ENCODE measurements at places on chromosomes 2 and 18. TPM values are rescaled to one million over a fixed set of nuclear protein-coding genes. Genes with fewer than 3 reads are reported as not detected.

DNA sequence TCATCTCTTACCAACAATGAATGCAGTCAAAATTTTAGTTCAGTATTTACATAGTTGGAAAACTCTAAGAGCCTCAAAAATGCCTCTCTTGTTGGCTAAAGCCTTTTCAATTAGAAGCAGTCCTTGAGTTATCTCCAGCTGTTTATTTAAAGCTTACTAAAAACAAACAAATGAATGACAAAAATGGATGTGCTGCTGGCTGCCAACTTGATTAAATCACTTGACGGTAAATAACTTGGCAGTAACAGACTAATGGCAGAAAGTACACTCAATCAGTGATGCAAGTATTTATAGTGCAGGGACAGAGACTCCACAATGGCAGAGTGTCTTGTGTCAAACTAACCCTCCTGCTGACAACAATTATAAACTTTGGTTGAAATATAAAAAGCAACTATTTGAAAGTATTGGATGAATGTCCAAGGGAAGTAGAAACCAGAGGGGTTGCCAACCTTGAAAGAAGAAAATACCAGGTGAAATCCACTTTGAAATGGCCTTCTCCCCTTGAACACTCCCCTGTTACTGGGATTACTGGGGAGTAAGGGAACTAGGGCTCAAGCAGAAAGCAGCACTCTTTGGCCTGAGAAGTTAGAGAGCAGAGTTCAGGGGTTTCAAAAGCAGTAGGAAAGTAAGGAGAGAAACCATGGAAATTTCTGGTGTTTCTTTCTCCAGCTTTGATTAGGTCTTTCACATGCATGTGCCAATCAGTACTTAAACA, 245.2 kb upstream of the SPHKAP start:
- no peak for DNase-seq

ANKRD29 gene
- 2.4 TPM for total RNA-seq

MBP gene
- 7.7 TPM for total RNA-seq

RESP18 gene
- 0.82 TPM for total RNA-seq

GRCh38 chr18:25826823-25827222, 263.6 kb downstream of the SS18 start:
- DNase-seq: no peak

- no peak for DNase-seq
Measured at GRCh38 chr18:35089382-35089781, 48.2 kb downstream of the MAPRE2 start.

DNA sequence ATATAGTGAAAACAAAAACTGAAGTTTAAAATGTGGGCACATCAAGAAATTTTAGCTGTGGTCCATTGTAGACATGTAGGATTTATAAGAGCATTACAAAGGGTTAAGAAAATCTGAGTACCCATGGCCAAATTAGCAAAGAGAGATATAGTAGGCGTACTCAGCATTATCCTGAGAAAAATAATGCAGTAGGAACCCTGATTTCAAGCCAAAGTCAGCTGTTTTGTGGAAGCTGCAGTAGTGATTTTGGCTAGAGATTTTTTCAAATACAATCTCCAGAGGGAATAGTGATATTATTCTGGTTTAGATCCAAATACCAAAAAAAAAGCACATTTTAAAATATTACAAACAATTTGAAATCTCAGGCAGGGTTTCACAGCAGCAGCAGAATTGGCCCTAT, 450.9 kb downstream of the FBXO15 start:
- DNase-seq: no peak

- DNase-seq: no peak
Measured at GRCh38 chr2:52144590-52144989, 1112.7 kb upstream of the NRXN1 start.

- DNase-seq: no peak
Measured at GRCh38 chr2:175154661-175155082, 13.3 kb downstream of the ATF2 start.

GAREM2 gene
- 6.1 TPM for total RNA-seq

DNA sequence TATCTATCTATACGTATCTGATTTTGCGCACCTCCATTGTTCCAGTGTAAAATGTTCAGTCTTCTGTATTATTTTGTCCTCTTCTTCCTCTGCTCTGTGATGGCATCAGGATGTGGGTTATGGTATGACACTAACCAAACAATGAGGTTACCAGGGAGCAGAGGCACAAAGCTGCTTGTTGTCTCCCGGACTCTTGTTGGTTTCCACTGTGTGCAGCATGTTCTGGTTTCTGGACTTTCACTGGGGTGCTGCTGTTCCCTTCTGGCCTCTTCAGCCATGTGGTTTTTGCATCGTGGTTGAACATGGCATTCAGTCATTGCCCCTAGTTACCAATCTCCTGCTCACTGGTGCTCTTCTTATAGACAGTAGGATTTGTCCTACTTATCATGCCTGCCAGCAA, 665.9 kb downstream of the CBLN2 start:
- no peak for DNase-seq

GRCh38 chr18:47758000-47758399, 172.5 kb downstream of the SMAD2 start:
- no peak for DNase-seq

GRCh38 chr18:13366962-13367892, 148.7 kb downstream of the LDLRAD4 start:
- no peak for DNase-seq

- DNase-seq: no peak
Measured at GRCh38 chr2:86066007-86066578, 39.6 kb downstream of the POLR1A start.

GCKR gene
- 1.6 TPM for total RNA-seq

GRCh38 chr2:207902821-207903220, 122.5 kb downstream of the PLEKHM3 start:
- no peak for DNase-seq

- no peak for DNase-seq
Measured at GRCh38 chr2:51213826-51214225, 181.9 kb upstream of the NRXN1 start.

DNA sequence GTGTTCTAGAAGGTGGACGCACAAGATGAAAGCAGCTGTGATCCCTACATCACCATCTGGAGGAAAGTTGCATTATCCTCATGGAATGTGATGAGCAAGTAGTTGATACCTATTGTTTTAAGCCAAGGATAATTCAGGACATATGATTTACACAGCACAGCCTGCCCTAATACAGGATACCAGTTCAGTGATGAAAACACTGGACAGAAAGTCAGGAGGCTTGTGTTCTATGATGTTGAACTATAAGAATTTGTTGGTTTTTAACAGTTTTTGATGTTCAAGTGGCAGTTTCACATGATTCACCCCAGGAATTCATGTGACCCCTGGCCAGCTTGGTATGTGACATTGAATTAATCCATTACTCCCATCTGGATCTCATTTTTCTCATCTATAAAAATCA, 6.2 kb upstream of the CHST10 start:
- DNase-seq: no peak

DNAJC5G gene
- not detected for total RNA-seq

- no peak for DNase-seq
Measured at GRCh38 chr2:241809383-241810306, 652 bp downstream of the NEU4 start.

MAP4K4 gene
- 161 TPM for total RNA-seq

TMEM163 gene
- total RNA-seq: 16.3 TPM

DNA sequence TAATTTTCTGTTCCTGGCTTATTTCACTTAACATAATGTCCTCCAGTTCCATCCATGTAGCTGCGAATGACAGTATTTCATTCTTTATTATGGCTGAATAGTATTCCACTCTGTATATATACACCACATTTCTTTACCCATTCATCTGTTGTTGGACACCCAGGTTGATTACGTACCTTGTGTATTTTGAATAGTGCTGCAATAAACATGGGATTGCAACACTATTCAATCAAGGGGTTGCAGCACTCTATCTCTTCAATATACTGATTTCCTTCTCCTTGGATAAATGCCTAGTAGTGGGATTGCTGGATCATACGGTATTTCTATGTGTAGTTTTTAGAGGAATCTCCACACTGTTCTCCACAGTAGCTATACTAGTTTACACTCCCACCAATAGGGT, 61.3 kb downstream of the THADA start:
- no peak for DNase-seq

DNA sequence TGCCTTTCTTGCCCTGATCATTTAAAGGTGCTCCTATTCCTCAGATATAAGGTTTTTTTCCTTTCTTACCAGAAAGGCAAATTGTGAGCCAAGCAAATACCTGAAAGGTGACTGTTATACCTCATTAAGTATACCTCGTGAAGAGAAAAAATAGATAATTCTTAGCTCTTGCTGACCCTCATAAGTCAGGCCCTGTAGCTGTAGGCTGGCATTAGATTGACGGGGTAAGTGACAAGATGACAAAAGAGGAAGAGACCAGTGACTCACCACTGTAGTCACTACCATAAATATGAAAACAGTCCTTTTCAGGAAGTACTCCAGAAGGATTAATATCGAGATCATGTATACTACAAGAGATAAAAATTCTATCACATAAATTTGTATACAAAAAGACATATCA, 104.6 kb downstream of the PTPN4 start:
- DNase-seq: no peak

GRCh38 chr2:88932686-88933085, 241.2 kb downstream of the RPIA start:
- DNase-seq: no peak

- no peak for DNase-seq
Measured at GRCh38 chr2:73386894-73387636, 1.4 kb downstream of the ALMS1 start.

DNA sequence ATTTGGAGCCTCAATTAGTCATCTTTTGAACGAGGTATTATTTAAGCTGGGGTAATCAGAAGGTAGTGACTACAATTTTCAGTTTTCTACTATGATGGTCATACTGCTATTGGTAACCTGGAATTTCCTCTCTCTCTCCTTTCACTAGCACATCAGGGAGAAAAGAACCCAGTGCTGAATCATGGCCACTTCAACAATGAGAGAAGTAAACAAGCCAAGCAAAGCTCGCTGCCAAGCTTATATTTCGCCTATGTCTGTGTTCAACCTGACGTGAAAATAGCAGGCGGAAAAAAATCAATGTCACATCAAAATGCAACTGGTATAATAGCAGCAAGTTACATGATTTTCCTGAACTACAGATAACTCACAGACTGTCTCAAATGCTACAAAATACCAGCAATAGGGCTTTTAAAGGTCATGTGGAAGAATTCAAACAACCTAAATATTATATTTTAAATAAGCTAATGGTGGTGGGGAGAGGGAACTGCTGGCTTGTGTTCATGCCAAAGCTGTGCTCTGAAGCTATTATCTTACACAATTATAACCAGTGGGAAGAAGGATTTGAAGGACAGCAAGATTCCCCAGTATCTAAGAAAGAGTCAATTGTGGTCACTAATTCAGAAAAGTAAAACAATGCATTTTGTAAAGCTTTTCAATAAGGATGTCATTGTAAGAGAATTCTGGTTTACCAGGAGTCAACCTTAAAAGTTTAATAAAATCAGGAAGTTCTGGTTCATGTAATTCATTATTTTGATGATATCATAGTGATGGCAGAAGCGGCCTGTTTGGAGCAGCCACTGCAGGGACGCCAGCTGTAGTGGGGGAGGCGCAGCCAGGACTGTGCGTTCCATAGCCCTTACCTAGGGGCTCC, 38.0 kb downstream of the RNF152 start:
- no peak for DNase-seq

- no peak for DNase-seq
Measured at GRCh38 chr2:186584053-186584452, 5.8 kb upstream of the ITGAV start.

CFC1 gene
- 0.41 TPM for total RNA-seq

LRRC30 gene
- not detected for total RNA-seq

GRCh38 chr2:180033993-180034894, 27.1 kb upstream of the CWC22 start:
- DNase-seq: no peak

GRCh38 chr2:54523324-54523959, 67.3 kb downstream of the SPTBN1 start:
- no peak for DNase-seq

GRCh38 chr2:714005-714741, 37.0 kb upstream of the TMEM18 start:
- DNase-seq: no peak

ZBTB14 gene
- 33.4 TPM for total RNA-seq

DNA sequence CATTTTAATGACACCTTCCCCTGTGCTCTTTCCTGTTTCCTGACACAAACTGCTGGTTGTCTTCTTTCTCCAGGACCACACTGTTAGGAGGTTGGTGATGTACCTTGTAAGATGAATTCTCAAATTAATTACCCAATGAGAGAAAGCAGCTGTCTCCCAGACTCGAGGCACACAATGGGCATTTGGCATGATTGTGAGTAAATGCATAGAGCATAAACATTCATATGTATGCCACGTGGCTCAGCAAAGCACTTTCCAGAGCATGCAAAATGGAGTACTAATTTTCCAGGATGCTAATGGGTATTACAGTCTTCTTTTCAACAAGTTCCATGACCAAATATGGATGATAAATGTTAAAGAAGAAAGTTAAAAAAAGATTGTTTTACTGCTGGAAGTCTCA, 235.2 kb upstream of the KLHL29 start:
- DNase-seq: no peak

SP9 gene
- 7.7 TPM for total RNA-seq

GRCh38 chr2:175552902-175553301, 371.4 kb upstream of the ATP5MC3 start:
- DNase-seq: no peak

GRCh38 chr2:184877909-184878308, 279.6 kb downstream of the ZNF804A start:
- DNase-seq: no peak

DNA sequence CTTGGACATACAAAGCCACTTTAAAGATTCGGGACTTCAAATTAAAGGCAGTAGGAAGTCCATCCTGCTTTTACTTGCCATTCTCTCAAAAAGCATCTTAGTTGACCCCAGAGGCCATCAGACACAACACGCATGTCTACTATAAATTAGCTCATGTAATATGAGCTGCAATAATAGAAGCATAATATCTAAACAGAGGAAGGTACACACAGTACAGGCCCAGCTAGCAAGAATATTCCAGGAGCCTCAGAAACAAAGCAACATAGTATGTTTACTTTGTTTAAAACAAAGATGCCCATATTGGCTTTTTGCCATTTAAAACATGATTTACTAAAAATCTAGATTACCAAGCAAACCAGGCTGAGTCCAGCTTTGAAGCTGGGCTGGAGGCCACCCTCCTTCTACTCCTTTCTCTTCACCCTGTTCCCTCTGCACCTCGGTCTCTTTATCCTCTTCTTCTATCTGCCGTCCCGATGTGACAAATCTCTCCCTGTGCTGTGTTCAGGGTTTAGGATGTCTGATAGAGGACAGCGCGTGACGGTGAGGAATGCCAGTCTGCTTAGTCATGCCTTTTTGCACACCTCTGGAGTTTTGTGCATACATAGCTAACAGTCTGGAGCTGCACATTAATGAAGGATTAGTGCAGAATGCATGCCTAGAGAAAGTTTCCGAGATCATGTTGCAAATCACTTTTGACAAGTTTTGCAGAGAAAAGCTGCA, 28.2 kb downstream of the DTNA start:
- no peak for DNase-seq

DNA sequence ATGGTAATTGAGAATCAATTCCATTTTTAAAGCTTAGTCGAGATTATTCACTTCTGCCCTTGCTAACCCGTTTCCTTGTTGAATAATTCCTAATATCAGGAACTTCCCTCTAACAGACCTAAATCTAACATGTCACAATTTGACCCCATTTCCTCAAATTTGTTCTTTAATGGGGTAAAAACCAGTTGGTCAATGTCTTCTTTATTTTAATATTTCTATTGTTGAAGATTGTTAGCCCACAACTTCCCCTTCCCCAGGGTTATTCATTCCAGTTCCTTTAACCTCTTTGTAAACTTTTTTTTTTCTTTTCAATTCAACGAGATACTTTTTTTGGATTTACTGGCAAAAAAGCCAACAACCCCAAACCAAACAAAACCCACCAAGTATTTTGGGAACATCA, 7.3 kb downstream of the TNFRSF11A start:
- no peak for DNase-seq

GRCh38 chr2:218125626-218126080, at the start of gene CXCR2:
TSS of gene CXCR2 (plus strand) at chr2:218126028. CDS start at chr2:218134802, 8,774 bp downstream.
- DNase-seq: no peak
